Thoracic aorta (tissue), 2 donors: ENCODE measurements at places on chromosomes 7 and 10. TPM values are rescaled to one million over a fixed set of nuclear protein-coding genes. Genes with fewer than 3 reads are reported as not detected.

The OR6V1 gene
- total RNA-seq: not detected

The ANKRD7 gene
- not detected for total RNA-seq

The TASOR2 gene
- total RNA-seq: 123 TPM

The ADGRA1 gene
- total RNA-seq: not detected

The FXYD4 gene
- not detected for total RNA-seq

The PPP1R3A gene
- total RNA-seq: not detected

The NUDT13 gene
- total RNA-seq: 0.68 TPM

The RBP4 gene
- 23.1 TPM for total RNA-seq

The GSDME gene
- 21.7 TPM for total RNA-seq

The ZNF365 gene
- 2.2 TPM for total RNA-seq

DNA sequence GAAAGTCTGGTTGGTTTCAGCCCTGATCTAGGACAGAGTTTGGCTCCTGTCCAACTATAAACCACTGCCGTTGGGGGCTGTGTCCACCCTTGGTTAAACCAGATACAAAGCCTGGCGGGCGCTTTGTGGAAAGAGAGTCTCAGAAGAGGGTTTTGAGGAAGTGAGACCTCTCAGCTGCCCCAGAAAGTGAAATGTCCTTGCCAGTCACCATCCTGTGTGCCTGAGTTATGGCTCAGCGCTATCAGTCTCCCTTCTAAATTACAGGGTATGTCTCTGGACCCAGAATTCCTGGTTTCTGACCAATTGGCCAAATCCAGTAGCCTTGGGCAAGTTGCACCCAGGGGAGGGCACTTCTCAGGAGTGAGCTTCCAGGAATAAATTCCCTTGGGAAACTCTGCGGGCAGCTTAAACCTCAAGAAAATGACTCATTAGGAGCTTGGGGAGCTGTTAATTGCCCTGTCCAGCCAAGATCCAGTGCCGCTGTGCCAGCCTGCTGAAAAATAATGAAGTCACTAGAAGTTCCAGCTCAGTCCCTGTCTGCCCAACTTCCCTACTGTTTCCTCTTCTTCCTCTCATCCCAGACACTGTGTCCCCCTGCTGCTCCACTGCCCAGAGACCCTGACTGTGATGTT is 66.7 kb upstream of the PDZD8 start:
- no peaks in the 10 kb centered on the region for H3K36me3 ChIP-seq
- peak; percentile 25 for DNase-seq
- peaks cover 13% of the 10 kb centered on the region for H3K4me1 ChIP-seq
- peak overlapping the region; percentile 51 for H3K4me3 ChIP-seq

GRCh38 chr10:43292755-43293676 is 26.2 kb upstream of the RASGEF1A start:
- no peak overlapping the region for H3K4me3 ChIP-seq
- H3K36me3 ChIP-seq: no peaks in the 10 kb centered on the region
- no peak overlapping the region for H3K27ac ChIP-seq
- H3K4me1 ChIP-seq: no peaks in the 10 kb centered on the region
- no peak for DNase-seq

DNA sequence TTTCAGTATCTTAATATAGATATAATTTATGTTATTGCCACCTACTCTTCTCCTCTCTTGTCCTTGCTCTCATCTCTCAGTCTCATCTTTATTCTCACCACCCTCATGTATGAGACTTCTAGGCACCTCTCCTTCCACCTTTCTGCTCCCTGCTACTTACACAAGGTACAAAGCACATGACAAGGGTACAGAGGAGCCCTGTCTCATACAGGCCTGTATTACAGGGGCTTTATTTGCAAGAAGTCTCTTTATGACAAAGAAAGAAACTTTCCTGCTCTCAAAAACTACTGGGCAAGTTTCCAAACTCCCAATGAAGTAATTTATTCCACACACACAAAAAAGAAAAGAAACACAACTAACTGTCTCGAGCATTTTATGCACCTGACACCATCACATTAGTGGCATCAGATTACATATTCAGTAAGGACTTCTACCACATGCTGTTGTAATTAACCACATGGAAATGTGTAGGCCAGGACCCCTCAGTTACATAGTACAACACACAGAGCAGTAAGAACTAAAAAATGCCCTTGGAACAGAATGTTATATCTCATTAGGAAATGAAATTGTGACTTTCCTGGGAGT is 253.1 kb downstream of the FZD1 start:
- no peak overlapping the region for H3K4me3 ChIP-seq
- no peak for DNase-seq
- no peaks in the 10 kb centered on the region for H3K27me3 ChIP-seq
- H3K27ac ChIP-seq: no peak overlapping the region
- no peaks in the 10 kb centered on the region for H3K4me1 ChIP-seq
- H3K36me3 ChIP-seq: no peaks in the 10 kb centered on the region

GRCh38 chr10:44416021-44416771 is 31.3 kb upstream of the CXCL12 start:
- H3K27me3 ChIP-seq: no peaks in the 10 kb centered on the region
- no peaks in the 10 kb centered on the region for H3K36me3 ChIP-seq
- peak overlapping the region; percentile 29 for H3K4me3 ChIP-seq
- H3K4me1 ChIP-seq: peaks cover 5% of the 10 kb centered on the region
- no peak for DNase-seq

- H3K4me3 ChIP-seq: no peak overlapping the region
- no peaks in the 10 kb centered on the region for H3K27me3 ChIP-seq
- H3K4me1 ChIP-seq: peaks cover 36% of the 10 kb centered on the region
- no peak for DNase-seq
- H3K27ac ChIP-seq: peak overlapping the region; percentile 94
- no peaks in the 10 kb centered on the region for H3K36me3 ChIP-seq
These were observed 36.5 kb downstream of the SEMA3C start for GRCh38 chr7:80882213-80882801.

- no peak overlapping the region for H3K4me3 ChIP-seq
- no peak for DNase-seq
These were observed 168.4 kb downstream of the RELN start for GRCh38 chr7:103821092-103821491.

DNA sequence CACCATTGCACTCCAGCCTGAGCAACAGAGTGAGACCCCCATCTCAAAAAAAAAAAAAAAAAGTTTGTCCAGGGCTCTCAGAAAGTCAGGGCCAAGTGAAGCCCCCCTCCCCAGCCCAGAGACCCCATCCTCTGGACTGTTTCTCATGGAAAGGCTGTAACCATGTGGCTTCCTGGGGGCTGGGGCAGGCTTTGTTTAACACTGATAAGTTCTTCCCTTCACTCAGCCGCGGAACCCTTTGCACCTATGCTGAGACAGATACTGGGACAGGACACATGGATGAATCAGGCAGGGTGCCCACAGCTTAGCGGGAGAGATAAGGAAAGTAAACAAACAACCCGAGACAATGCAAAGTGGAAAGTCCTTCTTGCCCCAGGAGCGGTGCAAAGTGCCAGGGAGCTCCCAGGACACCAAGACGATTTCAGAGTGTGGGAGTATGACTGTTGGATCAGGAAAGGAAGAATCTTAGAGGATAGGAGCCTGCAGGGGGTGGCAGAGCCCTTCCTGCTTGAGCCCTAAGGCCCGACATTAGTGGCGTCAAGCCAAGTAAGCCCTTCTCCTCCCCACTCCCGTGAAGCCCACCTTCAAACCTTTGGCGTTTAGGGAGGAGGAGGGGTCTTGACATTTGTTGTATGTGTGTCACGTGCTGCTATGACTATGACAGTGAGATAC is 11.6 kb downstream of the MLXIPL start:
- H3K4me1 ChIP-seq: no peaks in the 10 kb centered on the region
- no peak overlapping the region for H3K27ac ChIP-seq
- H3K36me3 ChIP-seq: no peaks in the 10 kb centered on the region
- no peaks in the 10 kb centered on the region for H3K27me3 ChIP-seq
- DNase-seq: no peak

GRCh38 chr10:113506476-113506875 is 46.4 kb upstream of the HABP2 start:
- no peaks in the 10 kb centered on the region for H3K36me3 ChIP-seq
- no peaks in the 10 kb centered on the region for H3K4me1 ChIP-seq
- H3K4me3 ChIP-seq: no peak overlapping the region
- DNase-seq: no peak

- no peaks in the 10 kb centered on the region for H3K27me3 ChIP-seq
- no peak for DNase-seq
- H3K27ac ChIP-seq: no peak overlapping the region
- H3K4me1 ChIP-seq: no peaks in the 10 kb centered on the region
- H3K4me3 ChIP-seq: no peak overlapping the region
These were observed 54.2 kb downstream of the GUSB start for GRCh38 chr7:65927489-65928448.

GRCh38 chr7:112192236-112193154 is 13.7 kb downstream of the DOCK4 start:
- peak overlapping the region; percentile 11 for H3K27ac ChIP-seq
- no peak for DNase-seq
- H3K36me3 ChIP-seq: no peaks in the 10 kb centered on the region
- peaks cover 20% of the 10 kb centered on the region for H3K4me1 ChIP-seq
- no peak overlapping the region for H3K4me3 ChIP-seq

DNA sequence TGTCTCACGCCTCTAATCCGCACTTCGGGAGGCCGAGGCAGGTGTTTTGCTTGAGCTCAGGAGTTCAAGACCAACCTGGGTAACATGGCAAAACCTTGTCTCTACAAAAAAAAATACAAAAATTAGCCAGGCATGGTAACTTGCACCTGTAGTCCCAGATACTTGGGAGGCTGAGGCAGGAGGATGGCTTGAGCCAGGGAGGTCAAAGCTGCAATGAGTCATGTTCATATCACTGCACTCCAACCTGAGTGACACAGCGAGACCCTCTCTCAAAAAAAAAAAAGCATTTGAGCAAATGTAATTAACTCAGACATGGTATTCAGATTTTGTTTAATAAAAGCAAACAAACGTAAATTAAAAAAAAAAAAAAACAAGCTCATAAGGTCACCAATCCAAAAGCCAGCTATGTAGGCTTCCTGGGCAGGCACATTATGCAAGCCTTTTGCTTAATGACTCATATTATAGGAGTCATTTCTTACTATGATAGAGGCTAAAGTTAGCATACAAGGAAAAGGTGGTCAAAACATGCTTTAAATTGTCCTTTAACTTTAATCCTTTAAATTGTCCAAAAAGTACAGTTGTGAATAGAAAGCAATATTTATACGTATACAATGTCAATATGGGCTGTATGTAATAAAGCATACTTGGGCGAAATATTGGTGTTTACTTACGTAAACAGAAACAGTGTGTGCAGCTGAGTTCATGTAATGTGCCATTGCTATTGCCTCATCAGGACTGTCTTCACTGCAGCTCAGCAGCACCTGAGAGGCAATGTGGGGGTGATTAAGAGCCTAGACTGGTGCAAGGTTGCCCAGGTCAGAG is 13.0 kb downstream of the AKR1D1 start:
- no peak overlapping the region for H3K4me3 ChIP-seq
- H3K27ac ChIP-seq: no peak overlapping the region
- H3K27me3 ChIP-seq: no peaks in the 10 kb centered on the region
- no peaks in the 10 kb centered on the region for H3K4me1 ChIP-seq
- no peaks in the 10 kb centered on the region for H3K36me3 ChIP-seq
- DNase-seq: no peak

GRCh38 chr7:117086788-117087187 is 133.5 kb downstream of the ST7 start:
- no peaks in the 10 kb centered on the region for H3K27me3 ChIP-seq
- peaks cover 32% of the 10 kb centered on the region for H3K4me1 ChIP-seq
- no peak overlapping the region for H3K27ac ChIP-seq
- DNase-seq: no peak
- H3K36me3 ChIP-seq: no peaks in the 10 kb centered on the region

GRCh38 chr10:112728997-112729396 is 221.1 kb upstream of the TCF7L2 start:
- H3K4me1 ChIP-seq: no peaks in the 10 kb centered on the region
- no peaks in the 10 kb centered on the region for H3K27me3 ChIP-seq
- H3K36me3 ChIP-seq: no peaks in the 10 kb centered on the region

- H3K36me3 ChIP-seq: no peaks in the 10 kb centered on the region
- H3K27me3 ChIP-seq: no peaks in the 10 kb centered on the region
- no peak for DNase-seq
- H3K4me1 ChIP-seq: peaks cover 3% of the 10 kb centered on the region
These were observed 43.8 kb upstream of the INPP5A start for GRCh38 chr10:132493756-132494290.

DNA sequence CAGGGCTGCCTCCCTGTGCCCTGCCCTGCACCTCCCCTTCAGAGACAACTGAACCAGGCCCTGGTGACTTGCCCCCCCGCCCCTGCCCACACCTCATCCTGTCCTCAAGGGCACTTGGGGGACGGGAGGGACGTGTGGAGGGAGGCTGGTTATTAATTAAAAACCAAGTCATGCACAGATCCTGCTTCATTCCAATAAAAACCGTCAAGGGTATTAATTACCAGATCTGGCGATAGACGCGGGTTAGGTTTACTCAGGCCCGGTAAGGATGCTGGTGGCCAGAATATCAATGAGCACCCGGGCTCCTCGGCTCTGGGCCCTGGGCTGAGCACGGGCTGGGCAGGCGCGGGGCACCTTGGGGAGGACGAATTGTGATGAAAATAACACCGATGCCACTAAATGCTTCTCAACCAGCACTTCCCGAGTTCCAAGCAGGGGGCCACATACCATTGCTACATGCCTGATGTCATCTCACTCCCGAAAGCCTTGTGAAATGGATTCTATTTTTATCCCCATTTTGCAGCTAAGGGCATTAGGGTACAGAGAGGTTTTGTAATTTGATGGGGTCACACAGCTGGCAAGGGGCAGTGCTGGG is 24.5 kb upstream of the GTF2IRD1 start:
- H3K27me3 ChIP-seq: no peaks in the 10 kb centered on the region
- no peaks in the 10 kb centered on the region for H3K36me3 ChIP-seq
- H3K4me1 ChIP-seq: peaks cover 9% of the 10 kb centered on the region
- DNase-seq: no peak
- H3K4me3 ChIP-seq: no peak overlapping the region

DNA sequence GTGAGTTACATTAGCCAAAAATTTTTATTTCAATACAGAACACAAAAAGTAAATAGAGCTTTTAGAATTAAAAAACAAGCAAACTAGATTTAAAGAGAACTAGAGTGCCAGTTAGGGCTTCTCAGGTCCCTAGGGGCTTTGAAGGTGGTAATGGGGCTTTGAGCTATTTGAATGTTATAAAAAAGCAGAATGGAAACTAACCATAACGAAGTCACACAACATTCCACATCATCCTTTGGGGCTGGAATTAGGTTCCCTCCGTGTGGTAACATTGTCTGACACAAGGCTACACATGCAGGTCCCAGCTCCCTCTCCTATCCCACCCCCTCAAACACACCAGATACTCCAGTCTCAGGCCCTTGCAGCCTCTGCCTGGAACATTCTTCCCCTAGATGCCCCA is 15.3 kb downstream of the JAZF1 start:
- no peak overlapping the region for H3K27ac ChIP-seq
- H3K4me1 ChIP-seq: peaks cover 15% of the 10 kb centered on the region
- no peaks in the 10 kb centered on the region for H3K36me3 ChIP-seq
- no peak for DNase-seq

DNA sequence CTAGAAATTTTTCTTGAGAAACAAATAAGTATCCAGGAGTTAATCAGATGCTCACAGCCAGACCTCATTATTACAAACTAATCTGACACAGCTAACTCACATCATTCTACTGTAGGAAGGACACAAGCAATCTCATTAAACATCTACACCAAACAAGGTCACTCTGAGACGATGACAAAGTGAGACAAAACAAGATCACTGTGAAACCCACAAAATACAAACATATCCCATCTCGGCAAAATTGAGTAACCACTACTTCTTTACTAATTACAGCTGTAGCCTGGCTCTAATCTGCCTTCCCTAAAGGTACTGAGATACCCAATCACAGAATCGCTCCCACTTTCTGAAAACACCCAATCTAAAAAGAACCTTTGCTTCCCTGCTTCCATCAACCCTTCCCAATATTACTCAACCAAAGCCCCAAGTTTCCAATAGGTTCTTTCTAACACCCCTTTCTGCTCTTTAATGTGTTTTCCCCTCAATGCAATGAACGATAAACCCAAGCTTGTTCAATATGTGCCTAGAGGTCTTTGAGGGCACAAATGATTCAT is 26.9 kb downstream of the CCDC6 start:
- H3K4me1 ChIP-seq: peaks cover 64% of the 10 kb centered on the region
- H3K36me3 ChIP-seq: no peaks in the 10 kb centered on the region
- H3K27me3 ChIP-seq: no peaks in the 10 kb centered on the region
- no peak for DNase-seq
